ENCODE measurements at places on chromosomes 3 and 15.
A peak's percentile ranks its signal among the peaks of the same experiment; 100 is the strongest.

- no peak for DNase-seq
Measured at GRCh38 chr15:91694131-91694830, 159.2 kb upstream of the SLCO3A1 start.

DNA sequence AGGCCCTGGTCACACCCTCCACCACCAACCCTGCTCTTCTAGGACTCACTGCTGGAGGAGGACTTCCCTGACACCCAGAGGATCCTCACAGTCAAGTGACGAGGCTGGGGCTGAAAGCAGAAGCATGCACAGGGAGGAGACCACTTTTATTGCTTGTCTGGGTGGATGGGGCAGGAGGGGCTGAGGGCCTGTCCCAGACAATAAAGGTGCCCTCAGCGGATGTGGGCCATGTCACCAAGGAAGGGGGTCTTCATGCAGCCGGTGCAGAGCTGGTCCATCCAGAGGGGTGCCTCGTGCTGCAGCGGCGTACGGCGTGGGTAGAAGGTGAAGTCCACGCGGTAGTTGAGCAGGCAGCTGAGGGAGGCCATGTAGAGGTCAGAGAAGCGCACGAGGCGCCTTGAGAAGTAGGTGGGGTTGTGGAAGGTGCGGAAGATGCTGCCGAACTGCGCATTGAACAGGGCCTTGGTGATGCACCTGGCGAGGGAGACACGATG, 9.4 kb downstream of the NT5DC2 start:
- DNase-seq, result no peak

GRCh38 chr3:126158016-126158911, 22.1 kb downstream of the ALDH1L1 start:
- no peak for DNase-seq

DNA sequence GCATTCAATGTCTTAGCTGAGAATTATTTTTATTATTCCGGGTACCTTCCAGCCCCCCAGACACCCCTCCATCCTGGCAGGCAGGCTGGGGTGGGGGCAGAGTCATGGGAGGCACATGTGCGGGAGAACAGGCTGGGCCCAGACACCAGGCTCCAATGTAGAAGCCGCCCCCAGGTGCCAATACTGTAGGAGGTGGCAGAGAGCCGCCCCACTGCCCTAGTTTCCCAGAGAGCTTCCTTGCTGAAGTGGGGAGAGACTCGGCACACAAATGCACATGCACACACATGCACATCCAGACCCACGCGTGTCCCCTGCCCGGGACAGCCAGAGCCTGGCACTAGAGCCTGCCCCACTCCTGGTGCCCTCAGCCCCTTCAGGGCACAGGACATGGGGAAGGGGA, 98.4 kb upstream of the LINGO1 start:
- no peak for DNase-seq

DNA sequence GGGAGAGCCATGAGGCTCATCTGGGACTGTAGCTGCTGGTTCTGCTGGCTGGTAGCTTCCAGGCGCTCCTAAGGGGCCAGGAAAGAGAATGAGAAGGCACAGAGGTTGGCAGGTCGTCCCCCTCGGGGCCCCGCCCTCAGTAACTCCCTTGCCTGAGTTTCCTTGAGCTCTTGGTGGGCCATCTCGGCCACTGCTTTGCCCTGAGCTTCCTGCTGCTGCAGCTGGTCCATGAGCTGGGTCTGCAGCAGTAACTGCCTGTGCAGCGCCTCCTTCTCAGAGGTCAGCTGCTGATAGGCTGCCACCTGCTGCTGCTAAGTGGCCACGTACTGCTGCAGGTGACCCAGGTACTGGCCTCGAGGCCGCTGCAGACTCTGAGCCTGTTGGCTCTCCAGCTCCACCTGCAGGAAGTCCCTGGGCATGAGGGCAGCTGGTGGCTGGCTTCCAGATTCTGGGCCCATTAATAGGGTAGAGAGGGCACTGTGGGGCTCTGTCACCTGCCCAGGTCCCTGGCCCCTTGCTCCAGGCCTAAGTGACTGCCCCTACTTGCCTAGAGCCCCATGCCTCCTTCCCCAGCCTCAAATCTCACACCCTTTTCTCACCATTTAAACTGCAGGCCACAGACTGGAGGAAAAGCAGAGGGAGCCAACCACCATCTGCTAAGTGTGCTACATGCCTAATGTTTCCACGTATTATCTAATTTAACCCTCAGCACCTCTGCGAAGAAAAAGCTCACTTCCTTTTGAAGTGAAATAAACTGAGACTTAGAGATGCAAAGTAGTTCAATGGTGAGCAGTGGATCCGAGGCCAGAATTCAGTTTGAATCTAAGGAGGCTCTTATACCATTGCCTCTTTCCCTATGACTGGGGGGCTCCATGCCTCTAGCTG, 10.8 kb upstream of the VPS33B start:
- peak; percentile 46 for DNase-seq

GRCh38 chr15:83200162-83200561, 7.5 kb downstream of the HDGFL3 start:
- DNase-seq, result peak; percentile 2

GRCh38 chr15:58438956-58439355, 7.2 kb downstream of the LIPC start:
- peak; percentile 11 for DNase-seq

- DNase-seq, result no peak
Measured at GRCh38 chr3:117435506-117435905, 725.9 kb downstream of the TUSC7 start.

DNA sequence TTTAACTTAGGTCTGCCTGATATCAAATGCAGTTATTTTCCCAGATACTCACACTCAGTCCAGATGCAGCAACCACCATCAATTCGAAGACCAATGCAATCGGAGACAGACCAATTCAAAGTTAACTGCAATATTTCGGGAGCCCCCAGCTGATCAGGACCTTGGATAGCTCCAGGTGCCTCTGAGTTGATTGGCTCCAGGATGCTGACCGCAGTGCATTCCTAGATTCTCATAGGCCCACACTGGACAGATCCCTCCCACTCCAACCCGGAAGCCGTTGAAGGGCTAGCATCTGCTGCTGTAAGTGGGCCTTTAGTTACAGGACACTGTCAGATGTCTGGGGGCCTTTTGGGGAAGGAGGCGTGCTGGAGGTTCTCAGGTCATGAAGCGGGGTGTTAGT, 89.5 kb upstream of the ATP2B2 start:
- DNase-seq, result peak; percentile 36

DNA sequence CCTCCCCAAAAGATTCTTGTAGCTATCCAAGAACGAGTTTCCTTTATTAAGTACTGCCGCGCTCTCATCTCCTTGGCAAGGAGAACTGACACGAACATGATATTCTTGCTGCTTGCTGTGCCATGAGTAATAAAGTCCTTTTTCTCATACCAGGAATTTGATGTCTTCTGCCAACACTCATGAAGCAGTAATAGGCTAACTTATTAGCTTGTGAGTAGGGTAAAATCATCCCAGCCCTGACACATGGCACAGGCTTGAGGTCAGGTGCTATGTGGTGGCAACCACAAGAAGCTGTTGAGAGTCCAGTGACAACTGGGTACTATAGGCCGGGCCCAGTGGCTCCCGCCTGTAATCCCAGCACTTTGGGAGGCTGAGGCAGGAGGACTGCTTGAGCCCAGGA, 22.7 kb upstream of the UBXN7 start:
- DNase-seq, result no peak

DNA sequence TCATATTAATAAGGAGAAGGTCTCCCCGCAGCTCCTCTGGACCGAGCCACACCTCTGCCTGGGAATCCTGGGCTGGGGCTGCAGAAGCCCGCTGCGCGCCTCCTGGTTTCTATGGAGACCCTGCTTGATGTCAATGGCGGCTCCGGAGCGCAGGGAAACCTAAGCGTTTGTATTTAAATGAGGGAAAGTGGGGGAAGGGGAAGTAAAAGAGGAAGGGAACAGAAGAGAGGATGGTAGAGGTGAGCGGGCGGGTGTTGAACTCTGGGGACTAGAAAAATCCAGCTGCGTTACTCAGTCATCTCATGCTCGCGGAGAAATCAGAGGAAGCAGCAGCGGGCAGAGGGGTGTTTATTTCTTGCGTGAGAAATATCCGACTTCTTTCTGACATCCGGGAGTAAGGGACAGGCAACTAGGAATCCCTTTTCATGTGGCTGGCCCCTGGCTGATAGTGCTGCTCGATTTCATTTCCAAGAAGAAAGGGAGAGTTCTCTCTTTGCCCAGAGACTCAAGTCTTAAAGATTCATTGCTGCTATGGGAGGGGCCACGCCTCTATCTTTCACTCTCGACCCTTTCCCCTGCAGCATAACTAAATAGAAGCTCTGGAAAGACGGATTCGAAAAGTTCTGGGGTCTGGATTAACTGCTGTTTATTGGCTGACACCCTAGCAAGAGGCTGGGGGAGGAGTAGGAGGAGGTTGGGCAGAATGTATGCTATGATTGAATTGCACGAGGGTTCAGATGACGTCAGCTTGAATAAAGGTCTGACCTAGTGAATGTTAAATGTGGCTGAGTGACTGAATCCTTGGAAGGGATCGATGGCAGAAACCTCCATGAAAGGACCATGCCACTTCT, 110.5 kb upstream of the GAP43 start:
- peak; percentile 23 for DNase-seq

DNA sequence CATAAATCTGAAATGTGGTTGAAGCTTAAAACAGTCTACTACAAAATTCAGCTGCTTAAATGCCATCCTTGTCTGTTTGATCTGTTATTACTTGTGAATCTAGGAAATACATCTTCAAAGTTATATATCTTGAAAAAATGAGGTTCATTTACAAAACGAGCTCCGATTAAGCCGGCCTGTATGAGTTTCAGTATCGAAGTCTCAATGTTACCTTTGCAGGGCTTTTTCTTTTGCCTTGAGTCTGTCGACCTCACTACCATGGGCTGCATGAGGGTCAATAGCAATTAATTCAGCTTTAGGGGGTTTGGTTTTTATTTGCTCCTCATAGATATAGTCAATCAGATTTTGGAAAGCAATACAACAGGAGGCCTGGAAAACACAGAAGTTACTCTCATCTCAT, 23.2 kb downstream of the ERICH6 start:
- no peak for DNase-seq

- no peak for DNase-seq
Measured at GRCh38 chr3:56997041-56997440, 63.4 kb upstream of the SPATA12 start.

GRCh38 chr15:48955370-48955769, 8.3 kb downstream of the SHC4 start:
- DNase-seq, result no peak

- DNase-seq, result no peak
Measured at GRCh38 chr15:41199470-41199869, 31.1 kb downstream of the EXD1 start.

DNA sequence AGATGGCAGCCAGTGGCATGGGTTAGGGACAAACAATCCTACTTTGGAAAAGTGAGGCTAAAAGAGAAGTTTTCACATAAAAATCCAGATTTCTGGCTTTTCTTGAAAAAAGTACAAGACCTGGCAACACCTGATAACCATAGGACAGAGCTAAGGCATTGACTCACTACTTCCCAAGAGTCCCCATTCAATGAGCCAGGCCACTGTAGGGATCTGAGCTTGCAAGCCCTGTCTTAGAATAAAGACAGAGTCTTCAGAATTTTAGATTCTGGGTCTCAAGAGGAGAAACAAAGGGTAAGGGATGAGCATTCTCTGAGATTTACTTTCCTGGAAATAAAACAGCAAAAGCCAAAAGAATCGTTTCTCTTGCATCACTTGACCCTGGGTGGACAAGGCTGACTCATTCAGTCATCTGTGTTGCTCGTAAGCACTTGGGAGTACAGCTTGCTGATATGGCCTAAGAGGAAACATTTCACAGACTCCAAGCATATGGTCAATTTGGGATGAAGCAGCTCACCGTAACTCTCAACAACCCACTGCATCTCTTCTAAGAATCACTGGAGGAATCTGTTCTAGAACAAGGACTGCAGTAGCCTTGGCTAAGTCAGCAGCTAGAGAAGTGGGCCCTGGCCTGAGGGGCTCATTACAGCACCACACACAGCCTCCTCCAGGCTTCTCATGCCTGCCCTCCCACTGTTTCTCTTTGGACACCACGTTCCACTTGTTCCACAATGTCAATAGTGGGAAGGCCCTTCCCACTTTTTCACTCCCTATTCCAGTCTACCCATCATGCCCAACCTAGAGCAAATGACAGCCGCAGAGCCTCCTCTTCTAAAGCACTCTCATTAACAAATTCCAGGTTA, 86.2 kb downstream of the RFTN1 start:
- no peak for DNase-seq

DNA sequence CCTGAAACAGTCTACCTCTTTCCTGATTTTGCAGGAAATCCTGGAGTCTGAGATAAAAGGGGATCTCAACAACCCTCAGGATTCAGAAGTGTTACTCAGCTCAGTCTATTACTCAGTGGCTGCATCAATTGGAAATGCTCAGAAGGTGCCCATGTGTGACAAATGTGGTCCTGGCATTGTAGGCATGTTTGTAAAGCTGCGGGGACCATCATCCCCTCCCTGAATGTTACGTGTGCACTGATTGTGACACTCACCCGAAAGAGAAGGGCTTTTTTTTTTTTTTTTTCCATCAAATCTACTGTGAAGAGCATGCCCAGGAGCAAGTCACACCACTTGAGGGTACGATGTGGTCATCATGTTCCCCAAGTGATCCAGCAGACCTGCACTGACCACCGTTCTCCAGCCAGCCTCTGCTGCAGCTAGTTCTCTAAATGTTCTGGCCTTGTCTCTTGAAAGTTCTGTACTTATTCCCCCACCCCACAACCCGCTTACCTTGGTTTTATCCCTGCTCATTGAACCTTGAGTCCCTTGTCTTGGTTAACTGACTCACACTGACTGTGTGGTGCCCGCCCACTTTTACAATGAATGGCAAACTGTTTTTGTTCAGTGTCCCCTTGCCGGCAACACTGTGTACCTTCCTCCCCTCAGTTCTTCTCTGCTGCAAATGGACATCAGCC, 19.8 kb downstream of the ST3GAL6 start:
- DNase-seq, result no peak

- DNase-seq, result no peak
Measured at GRCh38 chr3:167739190-167739810, 3.8 kb downstream of the SERPINI1 start.

DNA sequence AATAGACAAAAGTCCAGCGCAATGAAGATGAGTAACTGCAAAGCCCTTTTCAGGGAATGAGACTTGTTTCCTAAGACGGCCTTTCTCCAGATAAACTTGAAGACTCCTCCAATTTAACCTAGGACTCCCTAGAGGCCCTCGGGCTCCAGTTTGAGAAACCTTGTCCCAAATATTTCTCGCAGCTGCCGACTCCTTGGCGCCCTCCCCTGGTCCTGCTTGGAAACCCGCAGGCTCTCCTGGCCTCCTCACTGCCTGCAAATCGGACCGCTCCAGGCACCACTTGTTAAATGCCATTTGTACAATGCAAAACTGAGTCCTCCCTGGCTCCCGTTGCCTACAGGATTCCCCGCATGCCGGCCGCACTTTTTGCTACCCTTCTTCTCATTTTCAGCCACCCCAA, 36.8 kb downstream of the MUC4 start:
- no peak for DNase-seq

DNA sequence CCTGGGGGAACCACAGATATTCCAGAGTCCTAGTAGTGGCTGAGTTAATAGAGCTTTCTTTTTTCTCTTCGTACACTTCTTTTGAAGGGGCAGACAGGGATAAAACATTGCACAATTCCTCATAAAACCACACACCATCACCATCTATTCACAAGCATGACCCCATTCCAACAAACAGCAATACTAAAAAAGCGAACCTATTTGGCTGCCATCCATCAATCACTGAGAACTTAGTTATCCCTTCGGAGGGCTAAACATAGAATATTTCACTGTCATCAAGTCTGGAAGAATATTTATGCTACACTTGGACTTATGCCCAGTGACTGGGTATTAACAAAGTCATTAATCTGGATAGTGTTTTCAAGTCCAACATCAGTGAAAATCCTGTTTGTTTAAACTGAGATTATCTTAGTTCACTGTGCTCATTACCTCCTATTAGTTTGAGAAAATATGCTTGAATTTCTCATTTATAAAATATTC, 80.3 kb upstream of the PRTG start:
- DNase-seq, result no peak

GRCh38 chr3:37290551-37290950, 116.2 kb upstream of the LRRFIP2 start:
- DNase-seq, result no peak

Data from CD4-positive, alpha-beta memory T cell (primary cell).